ENCODE measurements at places on chromosomes 16 and 17. TPM values are rescaled to one million over a fixed set of nuclear protein-coding genes. Genes with fewer than 3 reads are reported as not detected.

The OSGIN1 gene
- polyA plus RNA-seq, result 8.3 TPM

The KRT24 gene
- polyA plus RNA-seq, result 116 TPM

The FOXC2 gene
- polyA plus RNA-seq, result 0.10 TPM

The CCDC200 gene
- polyA plus RNA-seq, result not detected

The SLFN14 gene
- polyA plus RNA-seq, result not detected

The CCL8 gene
- polyA plus RNA-seq, result 0.08 TPM

The TMEM98 gene
- polyA plus RNA-seq, result 18.2 TPM

The CACNG3 gene
- polyA plus RNA-seq, result not detected

The PSMD3 gene
- polyA plus RNA-seq, result 79.6 TPM

The KRTAP4-16 gene
- polyA plus RNA-seq, result not detected

The CRYM gene
- polyA plus RNA-seq, result 9.8 TPM

The SGCA gene
- polyA plus RNA-seq, result 7.1 TPM

The KRT12 gene
- not detected for polyA plus RNA-seq

The GRAP gene
- polyA plus RNA-seq, result 1.3 TPM

The TEX19 gene
- polyA plus RNA-seq, result not detected

The GDPD1 gene
- 0.44 TPM for polyA plus RNA-seq

The ODAD4 gene
- 0.18 TPM for polyA plus RNA-seq

The VMO1 gene
- polyA plus RNA-seq, result 1.5 TPM

The SHISA9 gene
- 0.04 TPM for polyA plus RNA-seq

The RAB11FIP4 gene
- 5.0 TPM for polyA plus RNA-seq

The KRTAP9-2 gene
- not detected for polyA plus RNA-seq

The CLEC19A gene
- polyA plus RNA-seq, result not detected

The PABPN1L gene
- 0.14 TPM for polyA plus RNA-seq

The SBK1 gene
- 0.36 TPM for polyA plus RNA-seq

The ZNF830 gene
- polyA plus RNA-seq, result 7.9 TPM

The PTX4 gene
- not detected for polyA plus RNA-seq

The MRPL38 gene
- polyA plus RNA-seq, result 65.8 TPM

The TMEM95 gene
- polyA plus RNA-seq, result 0.18 TPM

The USP10 gene
- 17.1 TPM for polyA plus RNA-seq

The WSCD1 gene
- 0.16 TPM for polyA plus RNA-seq

The KRTAP9-8 gene
- polyA plus RNA-seq, result not detected

The MYH1 gene
- polyA plus RNA-seq, result 0.01 TPM

The EPX gene
- not detected for polyA plus RNA-seq

The IRX5 gene
- polyA plus RNA-seq, result 8.9 TPM

The RNF157 gene
- 0.20 TPM for polyA plus RNA-seq

The RHBDL1 gene
- polyA plus RNA-seq, result 1.7 TPM

The PPM1E gene
- polyA plus RNA-seq, result 0.02 TPM

The MMD gene
- 2.7 TPM for polyA plus RNA-seq
